Mammary epithelial cell (primary cell): ENCODE measurements at places on chromosomes 3 and 15.

- peak; percentile 61 for DNase-seq
Measured at GRCh38 chr3:78645628-78646310, 1122.0 kb downstream of the ROBO1 start.

GRCh38 chr3:181851063-181851462 is 139.3 kb downstream of the SOX2 start:
- no peak for DNase-seq

DNA sequence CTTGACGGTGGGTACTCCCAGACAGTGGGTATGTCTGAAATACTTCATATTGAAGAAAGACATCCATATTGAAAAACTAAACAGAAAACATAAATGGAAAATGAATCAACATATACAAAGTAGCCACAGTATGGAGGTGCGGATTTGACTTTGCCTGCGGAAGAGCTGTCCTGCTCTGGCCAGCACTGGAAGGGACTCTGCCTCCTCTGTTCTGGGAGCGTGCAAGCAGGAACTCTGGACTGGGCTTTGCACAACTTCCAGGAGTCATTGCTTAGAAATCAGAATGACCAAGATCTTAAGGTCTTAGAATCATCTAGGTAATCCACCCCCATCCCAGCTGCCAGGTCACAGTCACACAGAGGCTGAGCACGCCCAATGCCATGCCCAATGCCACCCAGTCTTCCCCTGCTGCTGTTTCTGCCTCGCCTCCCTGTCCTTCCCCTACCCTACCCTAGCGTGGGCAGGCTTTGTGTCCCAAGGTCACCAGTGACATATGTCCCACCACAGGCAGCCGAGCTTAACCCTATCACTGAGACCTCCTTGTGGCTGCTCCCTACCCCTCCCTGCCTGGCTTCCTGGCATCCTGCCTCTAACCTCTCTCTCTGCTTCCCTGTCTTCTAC is 36.3 kb downstream of the CDC25A start:
- no peak for DNase-seq

GRCh38 chr15:89168316-89168833 is 53.0 kb downstream of the RLBP1 start:
- no peak for DNase-seq

- no peak for DNase-seq
Measured at GRCh38 chr3:173275740-173276139, 121.8 kb upstream of the NLGN1 start.

- DNase-seq: peak; percentile 66
Measured at GRCh38 chr3:180430896-180431295, 171.1 kb upstream of the TTC14 start.

- DNase-seq: no peak
Measured at GRCh38 chr3:44476963-44477311, 533 bp downstream of the ZNF445 start.

GRCh38 chr3:142319094-142319493 is 93.7 kb upstream of the GK5 start:
- DNase-seq: no peak

GRCh38 chr3:22700876-22701275 is 502.3 kb upstream of the UBE2E2 start:
- no peak for DNase-seq

GRCh38 chr15:98003518-98003917 is 43.0 kb downstream of the ARRDC4 start:
- DNase-seq: peak; percentile 94

GRCh38 chr3:183743231-183743630 is 45.6 kb downstream of the YEATS2 start:
- DNase-seq: no peak

DNA sequence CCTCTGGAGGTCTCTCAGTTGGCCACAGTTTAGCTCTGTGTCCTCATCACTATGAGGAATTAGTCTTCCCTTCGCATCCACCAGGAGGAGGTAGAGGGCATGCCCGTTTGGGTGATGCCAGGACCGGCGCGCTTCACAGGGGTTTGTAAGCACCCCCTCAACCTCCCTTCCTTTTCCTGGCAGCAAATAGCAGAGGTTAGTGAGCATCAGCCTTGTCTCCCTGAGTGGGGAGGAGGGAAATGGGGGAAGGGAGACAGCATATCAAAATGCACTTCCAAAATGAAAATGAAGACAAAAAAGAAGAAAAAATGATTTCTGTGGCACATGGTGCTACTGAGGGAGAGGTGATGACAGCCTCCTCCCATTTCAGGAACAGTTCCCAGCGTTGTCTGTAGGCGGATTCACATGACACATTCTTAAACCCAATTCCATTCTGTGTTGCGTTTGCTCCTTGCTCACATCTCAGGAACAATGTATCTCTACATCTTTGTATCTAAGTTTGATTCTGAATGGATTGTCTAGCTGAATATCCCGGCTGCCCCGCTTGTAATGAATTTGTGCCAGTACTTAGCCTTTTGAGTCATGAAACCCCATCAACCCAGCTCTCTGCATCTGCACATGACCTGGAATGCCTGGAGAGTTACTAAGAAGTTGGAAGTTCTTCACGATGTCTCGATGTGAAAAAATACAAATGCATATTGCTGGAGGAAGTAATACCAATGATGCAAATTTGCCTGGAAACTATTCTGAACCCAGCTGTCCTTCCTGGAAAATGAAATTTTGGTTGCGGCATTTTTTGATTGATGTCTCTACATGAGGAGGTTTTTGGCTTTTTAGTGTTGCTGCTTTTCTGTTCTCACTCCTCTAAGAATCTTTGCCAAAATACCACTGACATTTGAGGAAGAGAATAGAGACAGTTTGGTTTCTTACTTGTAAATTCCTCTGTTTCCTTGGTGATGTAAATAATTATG is 45.2 kb downstream of the TYRO3 start:
- peak; percentile 67 for DNase-seq

GRCh38 chr3:146464783-146465182 is 4.6 kb downstream of the PLSCR2 start:
- no peak for DNase-seq

- no peak for DNase-seq
Measured at GRCh38 chr15:93035953-93036810, 52.8 kb downstream of the RGMA start.

DNA sequence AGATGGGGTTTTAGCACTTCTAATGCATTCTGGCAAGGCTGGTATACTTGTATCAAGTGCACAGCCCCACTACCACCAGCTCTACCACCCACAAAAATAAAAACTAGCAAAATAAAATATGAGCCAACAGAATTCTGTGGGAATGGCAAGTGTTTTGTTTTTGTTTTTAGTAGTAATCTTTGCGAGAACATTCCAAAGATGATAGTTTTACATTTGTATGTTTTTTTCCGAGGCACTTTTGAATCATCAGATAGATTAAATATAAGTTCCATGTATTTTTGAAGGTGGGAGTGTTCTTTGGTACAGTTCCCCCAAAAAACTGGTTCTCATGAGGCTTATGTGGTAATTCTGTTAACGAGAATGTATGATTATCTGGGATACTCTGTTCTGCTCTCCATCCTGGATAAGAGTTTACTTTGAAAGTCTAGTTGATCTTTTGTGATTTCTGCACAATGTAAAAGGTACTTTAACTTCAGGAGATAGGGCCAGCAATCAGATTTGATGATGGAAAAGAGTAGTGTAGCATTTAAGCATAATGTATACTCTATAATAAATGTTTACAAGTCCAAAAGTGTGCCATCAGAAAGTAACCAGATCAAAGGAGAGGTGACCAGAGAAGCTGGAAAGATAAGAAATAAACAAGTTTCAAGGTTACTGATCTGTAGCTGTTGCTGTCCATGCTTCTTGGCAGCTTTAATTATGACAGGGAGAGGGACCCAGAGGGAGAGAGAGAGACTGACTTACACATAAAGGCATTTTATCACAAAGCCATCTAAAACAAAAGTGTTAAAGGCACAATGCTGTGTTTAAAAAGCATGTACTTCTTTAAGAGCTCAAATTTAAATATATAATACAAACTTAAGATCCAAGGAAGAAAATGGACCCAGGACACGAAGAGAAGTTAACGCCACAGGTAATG is 130.9 kb downstream of the PGPEP1L start:
- no peak for DNase-seq

GRCh38 chr3:132543011-132543739 is 53.9 kb upstream of the ACKR4 start:
- DNase-seq: peak; percentile 66

GRCh38 chr15:98823012-98823458 is 174.7 kb downstream of the IGF1R start:
- DNase-seq: peak; percentile 44

- DNase-seq: no peak
Measured at GRCh38 chr3:120324190-120324589, 25.0 kb downstream of the LRRC58 start.

DNA sequence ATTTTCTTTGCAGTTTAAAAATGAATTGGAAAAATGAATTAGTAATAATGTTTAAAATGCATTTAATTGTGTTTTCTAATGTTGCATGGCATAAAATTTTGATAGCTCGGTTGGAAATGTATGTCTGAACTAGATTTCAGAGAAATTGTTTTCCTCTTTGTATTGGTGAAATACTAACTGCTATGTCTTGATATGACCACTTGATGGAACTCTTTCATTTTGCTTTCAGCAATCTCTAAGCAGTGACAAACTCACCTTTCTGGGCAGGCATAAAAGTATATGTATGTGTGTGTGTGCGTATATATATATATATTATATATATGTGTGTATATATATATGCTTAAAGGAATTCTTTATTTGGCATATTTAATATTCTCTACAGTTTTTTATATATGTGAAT is 239.3 kb upstream of the ZNF717 start:
- DNase-seq: peak; percentile 29

- no peak for DNase-seq
Measured at GRCh38 chr3:56775838-56776555, 25.8 kb downstream of the ARHGEF3 start.

GRCh38 chr3:170753421-170754310 is 116.3 kb downstream of the RPL22L1 start:
- DNase-seq: peak; percentile 11

DNA sequence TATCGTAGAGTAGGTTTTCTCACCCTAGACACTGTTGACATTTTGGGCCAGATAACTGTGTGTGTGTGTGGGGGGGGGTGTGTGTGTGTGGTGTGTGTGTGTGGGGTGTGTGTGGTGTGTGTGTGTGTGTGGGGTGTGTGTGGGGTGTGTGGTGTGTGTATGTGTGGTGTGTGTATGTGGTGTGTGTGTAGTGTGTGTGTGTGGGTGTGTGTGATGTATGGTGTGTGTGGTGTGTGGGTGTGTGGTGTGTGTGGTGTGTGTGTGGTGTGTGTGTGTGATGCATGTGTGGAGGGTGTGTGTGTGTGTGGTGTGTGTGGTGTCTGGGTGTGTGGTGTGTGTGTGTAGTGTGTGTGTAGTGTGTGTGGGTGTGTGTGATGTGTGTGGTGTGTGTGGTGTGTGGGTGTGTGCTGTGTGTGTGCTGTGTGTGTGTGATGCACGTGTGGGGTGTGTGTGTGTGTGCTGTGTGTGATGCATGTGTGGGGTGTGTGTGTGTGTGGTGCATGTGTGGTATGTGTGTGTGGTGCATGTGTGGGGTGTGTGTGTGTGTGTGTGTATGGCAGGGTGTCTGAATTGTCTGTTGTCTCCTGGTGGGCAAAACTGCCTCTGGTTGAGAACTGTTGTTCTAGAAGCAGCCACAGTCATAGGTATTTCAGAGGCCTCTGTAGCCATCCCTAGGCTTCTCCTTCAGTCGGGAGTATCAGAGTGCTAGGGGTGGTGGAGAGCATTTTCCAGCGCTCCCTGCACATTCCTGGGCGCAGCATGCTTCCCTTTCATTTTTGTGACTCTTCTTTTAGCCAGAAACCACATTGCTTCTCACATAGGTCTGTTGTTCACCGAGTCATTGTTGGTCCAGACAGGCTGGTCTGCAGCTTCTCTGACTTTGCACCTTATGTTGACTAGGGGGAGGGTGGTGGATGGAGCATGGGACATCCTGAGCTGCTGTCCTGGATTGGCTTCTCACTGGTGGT is 84.4 kb downstream of the THSD4 start:
- DNase-seq: no peak

GRCh38 chr3:64084640-64085039 is 61.3 kb upstream of the PSMD6 start:
- DNase-seq: peak; percentile 90

GRCh38 chr15:73897441-73898261 is 24.3 kb downstream of the TBC1D21 start:
- DNase-seq: peak; percentile 52

DNA sequence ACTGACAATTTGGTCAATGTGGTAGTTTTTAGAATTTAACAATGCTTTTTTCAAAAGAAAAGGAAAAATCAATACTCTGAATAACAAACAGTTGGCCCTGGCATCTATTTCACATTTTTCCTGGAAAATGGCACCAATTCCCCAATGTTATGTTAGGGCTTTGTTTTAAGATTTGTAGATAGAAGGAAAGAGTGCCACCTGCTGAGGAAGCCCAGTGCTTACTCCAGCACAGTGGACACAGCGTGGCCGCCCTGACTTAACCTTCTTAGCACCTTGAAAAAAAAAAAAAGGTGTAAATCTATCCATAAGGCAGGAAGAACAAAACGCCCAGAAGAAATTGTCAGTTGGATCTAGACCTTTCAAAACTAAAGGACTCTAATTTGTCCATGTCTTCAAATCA is 110.7 kb upstream of the CNTN4 start:
- DNase-seq: no peak

DNA sequence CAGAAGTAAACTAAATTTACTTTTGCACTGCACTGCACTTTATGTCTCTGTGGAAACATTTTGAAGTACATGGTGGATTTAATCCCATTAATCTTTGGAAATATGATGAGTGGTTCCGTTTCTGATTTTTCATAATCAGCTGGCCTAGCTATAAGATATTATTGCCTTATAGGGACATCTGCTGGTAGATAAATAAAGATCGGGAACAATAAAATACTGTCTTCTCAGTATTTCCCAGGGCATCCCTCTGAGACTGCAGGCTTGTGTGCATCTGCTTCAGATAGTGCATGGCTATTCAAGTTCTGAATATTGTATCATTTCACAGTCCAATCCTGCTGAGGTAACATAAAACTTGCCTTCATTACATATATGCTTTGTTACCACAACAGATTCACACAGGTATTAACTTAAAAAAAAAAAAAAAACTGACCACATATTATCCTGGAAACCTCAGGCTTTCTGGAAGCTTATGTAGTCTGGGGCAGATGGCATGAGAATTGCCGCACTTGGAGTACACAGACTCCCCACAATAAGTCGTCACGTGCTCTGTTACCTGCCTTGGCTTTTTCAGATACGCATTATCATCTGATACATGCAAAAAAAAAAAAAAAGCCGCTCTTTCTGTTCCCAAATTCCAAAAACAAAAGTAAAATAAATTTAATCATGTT is 330.8 kb upstream of the AGTR1 start:
- DNase-seq: no peak

- no peak for DNase-seq
Measured at GRCh38 chr15:89802231-89802928, 12.3 kb downstream of the ANPEP start.

DNA sequence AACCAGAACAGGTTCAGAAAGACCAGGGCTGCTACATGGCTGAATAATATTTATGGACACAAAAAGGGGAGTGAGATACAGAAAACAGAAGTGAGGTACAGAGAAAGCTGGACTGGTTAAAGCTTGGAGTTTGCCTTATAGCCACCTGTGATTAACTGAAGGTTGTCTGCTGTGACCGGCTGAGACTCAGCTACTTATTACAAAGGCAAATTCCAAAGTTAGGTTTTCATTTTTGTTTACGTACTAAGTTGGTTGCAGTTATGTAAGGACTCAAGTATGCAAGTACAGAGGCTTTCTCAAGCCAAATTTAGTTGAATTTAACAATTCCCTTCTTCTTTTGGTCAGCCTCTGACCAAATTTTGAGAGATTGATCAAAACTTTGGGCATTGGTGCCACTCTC is 264.6 kb downstream of the THSD4 start:
- no peak for DNase-seq
